ENCODE measurements at places on chromosomes 2 and 18. TPM values are rescaled to one million over a fixed set of nuclear protein-coding genes. Genes with fewer than 3 reads are reported as not detected.

- peaks cover 16% of the 10 kb centered on the region for H3K27me3 ChIP-seq
- H3K36me3 ChIP-seq, result no peaks in the 10 kb centered on the region
- H3K4me3 ChIP-seq, result no peak overlapping the region
- DNase-seq, result no peak
- no peak overlapping the region for H3K27ac ChIP-seq
Measured at GRCh38 chr2:212915121-212915782, 236.2 kb downstream of the IKZF2 start.

- DNase-seq, result no peak
- no peaks in the 10 kb centered on the region for H3K4me1 ChIP-seq
- H3K36me3 ChIP-seq, result peaks cover 42% of the 10 kb centered on the region
- no peaks in the 10 kb centered on the region for H3K27me3 ChIP-seq
- H3K27ac ChIP-seq, result no peak overlapping the region
- no peak overlapping the region for H3K4me3 ChIP-seq
Measured at GRCh38 chr2:38735999-38736320, 15.2 kb downstream of the SRSF7 start.

- no peak for DNase-seq
- H3K27ac ChIP-seq, result no peak overlapping the region
- H3K27me3 ChIP-seq, result no peaks in the 10 kb centered on the region
- peaks cover 3% of the 10 kb centered on the region for H3K36me3 ChIP-seq
Measured at GRCh38 chr2:64582774-64583340, 58.7 kb downstream of the AFTPH start.

GRCh38 chr2:240630771-240631547 lies 5.7 kb downstream of the GPR35 start:
- peak; percentile 26 for DNase-seq
- no peak overlapping the region for H3K4me3 ChIP-seq
- no peaks in the 10 kb centered on the region for H3K27me3 ChIP-seq
- H3K27ac ChIP-seq, result no peak overlapping the region
- H3K4me1 ChIP-seq, result no peaks in the 10 kb centered on the region

- no peaks in the 10 kb centered on the region for H3K4me1 ChIP-seq
- H3K36me3 ChIP-seq, result no peaks in the 10 kb centered on the region
- DNase-seq, result no peak
- no peaks in the 10 kb centered on the region for H3K27me3 ChIP-seq
Measured at GRCh38 chr2:159817283-159817682, 19.3 kb upstream of the CD302 start.

GRCh38 chr2:9373047-9373446 lies 50.3 kb downstream of the ITGB1BP1 start:
- H3K4me3 ChIP-seq, result no peak overlapping the region
- no peaks in the 10 kb centered on the region for H3K36me3 ChIP-seq
- H3K27me3 ChIP-seq, result no peaks in the 10 kb centered on the region
- H3K4me1 ChIP-seq, result no peaks in the 10 kb centered on the region

DNA sequence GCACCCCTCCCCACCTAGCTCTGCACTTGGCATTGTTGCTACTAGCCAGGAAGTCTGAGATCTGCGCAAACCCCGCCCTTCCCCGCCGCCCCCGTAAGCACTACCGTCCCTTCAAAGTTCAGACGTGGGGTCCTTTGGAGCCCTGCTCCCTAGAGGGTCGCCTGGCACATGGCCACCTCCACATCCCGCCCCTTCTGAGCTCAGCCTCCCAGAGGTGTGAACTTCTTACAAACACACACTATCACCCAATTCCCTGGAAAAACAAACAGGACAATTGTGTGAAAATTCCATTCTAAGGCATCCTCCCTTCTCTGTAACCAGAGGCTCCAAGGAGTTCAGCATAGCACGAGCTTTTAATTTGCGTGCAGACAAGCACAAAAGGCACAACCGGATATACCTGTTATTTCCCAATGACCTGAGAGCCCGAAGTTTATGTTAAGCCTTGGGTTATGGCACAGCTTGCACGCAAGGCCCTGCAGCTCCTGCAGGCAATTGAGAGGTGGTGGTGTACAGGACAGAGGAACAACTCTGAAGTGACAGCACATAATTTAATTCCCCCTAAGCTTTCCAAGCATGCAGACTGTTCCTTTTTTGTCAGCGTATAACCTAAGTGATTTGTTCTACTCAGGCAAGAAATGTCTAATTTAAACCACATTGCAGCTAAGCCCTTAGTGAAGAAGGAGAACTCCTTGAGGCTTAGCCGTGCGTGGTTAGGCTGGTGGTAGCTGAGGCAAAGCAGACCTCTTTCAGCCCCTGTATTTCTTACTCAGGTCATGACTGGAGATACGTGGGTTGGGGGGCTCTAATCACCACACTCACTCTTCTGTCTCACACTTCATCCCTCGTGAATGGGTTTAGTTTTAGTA lies 20.3 kb upstream of the CYP1B1 start:
- H3K4me1 ChIP-seq, result peaks cover 42% of the 10 kb centered on the region
- H3K27me3 ChIP-seq, result no peaks in the 10 kb centered on the region
- peak overlapping the region; percentile 64 for H3K4me3 ChIP-seq

- no peak for DNase-seq
- no peak overlapping the region for H3K27ac ChIP-seq
- peaks cover 10% of the 10 kb centered on the region for H3K27me3 ChIP-seq
- no peaks in the 10 kb centered on the region for H3K36me3 ChIP-seq
Measured at GRCh38 chr18:37721544-37722522, 156.2 kb upstream of the CELF4 start.

- no peaks in the 10 kb centered on the region for H3K27me3 ChIP-seq
- no peaks in the 10 kb centered on the region for H3K36me3 ChIP-seq
- peaks cover 5% of the 10 kb centered on the region for H3K4me1 ChIP-seq
- no peak overlapping the region for H3K27ac ChIP-seq
- no peak for DNase-seq
Measured at GRCh38 chr18:37160038-37160820, 331.3 kb downstream of the KIAA1328 start.

DNA sequence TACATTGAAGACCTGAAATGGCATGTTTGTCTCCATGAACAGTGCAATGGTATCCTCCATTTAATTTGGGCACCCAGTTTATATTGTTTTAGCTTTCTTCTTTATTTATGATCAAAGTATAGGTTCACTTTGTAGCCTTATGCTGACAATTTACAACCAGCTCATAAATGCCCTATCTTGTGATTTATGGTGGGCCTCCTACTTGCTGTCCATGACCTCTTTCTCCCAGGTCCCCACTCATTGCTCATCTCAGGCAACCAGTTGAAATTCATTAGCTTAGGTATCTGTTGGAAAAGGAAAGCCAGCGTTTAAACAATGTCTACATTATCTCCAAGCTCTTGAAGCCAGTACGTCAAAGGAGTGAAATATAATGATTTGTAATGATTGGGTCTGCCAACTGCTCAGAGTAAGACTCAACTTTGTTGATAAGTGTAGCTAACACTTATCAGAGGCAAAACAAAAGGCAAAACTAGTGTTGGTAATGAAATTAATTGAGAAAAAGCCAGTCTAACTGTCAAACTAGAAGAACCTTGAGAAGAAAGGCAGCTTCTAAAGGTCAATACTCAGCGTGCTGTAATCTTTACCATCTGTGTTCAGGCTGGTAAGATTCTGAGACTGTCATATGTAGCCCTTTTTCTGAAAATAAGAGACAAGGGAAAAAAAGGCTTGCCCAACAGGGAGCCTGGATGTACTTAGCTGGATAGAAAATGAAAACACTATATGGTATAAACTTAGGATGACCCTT lies 695.9 kb downstream of the EPHA4 start:
- no peaks in the 10 kb centered on the region for H3K27me3 ChIP-seq
- H3K36me3 ChIP-seq, result no peaks in the 10 kb centered on the region
- DNase-seq, result no peak
- no peak overlapping the region for H3K27ac ChIP-seq
- no peaks in the 10 kb centered on the region for H3K4me1 ChIP-seq
- H3K4me3 ChIP-seq, result no peak overlapping the region

GRCh38 chr18:5895876-5896740 lies 786 bp upstream of the TMEM200C start:
- H3K4me1 ChIP-seq, result peaks cover 10% of the 10 kb centered on the region
- H3K27ac ChIP-seq, result peak overlapping the region; percentile 97
- H3K27me3 ChIP-seq, result peaks cover 35% of the 10 kb centered on the region
- no peaks in the 10 kb centered on the region for H3K36me3 ChIP-seq
- peak overlapping the region; percentile 86 for H3K4me3 ChIP-seq

GRCh38 chr2:134782792-134783191 lies 55.6 kb upstream of the ACMSD start:
- no peaks in the 10 kb centered on the region for H3K36me3 ChIP-seq
- H3K4me1 ChIP-seq, result no peaks in the 10 kb centered on the region
- peak; percentile 50 for DNase-seq
- H3K27me3 ChIP-seq, result peaks cover 21% of the 10 kb centered on the region
- H3K4me3 ChIP-seq, result no peak overlapping the region

DNA sequence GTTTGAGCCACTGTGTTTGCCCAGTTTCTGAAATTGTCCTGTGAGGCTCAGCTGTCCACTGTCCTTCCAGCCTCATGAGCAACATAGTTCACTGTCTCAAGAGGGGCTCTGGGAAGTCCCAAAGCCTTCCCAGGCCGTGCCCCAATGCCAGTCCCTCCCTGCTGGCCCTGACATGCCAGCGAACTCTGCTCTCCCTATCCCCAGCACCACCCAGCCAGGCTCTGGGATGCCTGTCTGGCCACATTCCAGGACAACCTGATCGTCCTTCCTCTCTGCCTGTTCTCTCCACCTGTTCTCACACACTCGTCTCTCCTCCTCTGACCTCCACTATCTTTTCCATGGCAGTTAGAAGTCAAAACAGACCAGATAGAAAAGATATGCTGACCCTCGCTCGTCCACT lies 278.0 kb upstream of the ID2 start:
- no peaks in the 10 kb centered on the region for H3K36me3 ChIP-seq
- no peak for DNase-seq
- no peaks in the 10 kb centered on the region for H3K27me3 ChIP-seq
- H3K4me3 ChIP-seq, result no peak overlapping the region
- no peaks in the 10 kb centered on the region for H3K4me1 ChIP-seq

DNA sequence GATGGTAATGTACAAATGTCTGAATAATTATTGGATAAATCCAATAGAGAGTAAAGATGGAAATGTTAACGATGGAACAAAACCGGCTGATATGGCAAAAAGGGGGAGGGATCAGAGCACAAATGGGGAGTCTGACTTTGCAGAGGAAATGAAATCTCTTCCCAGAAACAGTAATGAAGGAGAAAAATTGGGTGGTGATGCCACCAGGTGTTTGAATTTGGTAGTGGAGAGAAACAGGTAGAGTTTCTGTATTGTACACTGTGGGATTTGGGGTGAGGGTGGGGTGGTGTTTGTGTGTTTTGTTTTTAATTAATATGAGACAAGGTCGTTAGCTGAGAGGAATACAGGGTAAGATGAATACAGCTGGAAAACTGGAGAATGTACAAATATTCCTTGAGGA lies 20.4 kb upstream of the XDH start:
- no peak overlapping the region for H3K4me3 ChIP-seq
- H3K36me3 ChIP-seq, result no peaks in the 10 kb centered on the region
- H3K4me1 ChIP-seq, result no peaks in the 10 kb centered on the region
- DNase-seq, result no peak
- H3K27ac ChIP-seq, result no peak overlapping the region

DNA sequence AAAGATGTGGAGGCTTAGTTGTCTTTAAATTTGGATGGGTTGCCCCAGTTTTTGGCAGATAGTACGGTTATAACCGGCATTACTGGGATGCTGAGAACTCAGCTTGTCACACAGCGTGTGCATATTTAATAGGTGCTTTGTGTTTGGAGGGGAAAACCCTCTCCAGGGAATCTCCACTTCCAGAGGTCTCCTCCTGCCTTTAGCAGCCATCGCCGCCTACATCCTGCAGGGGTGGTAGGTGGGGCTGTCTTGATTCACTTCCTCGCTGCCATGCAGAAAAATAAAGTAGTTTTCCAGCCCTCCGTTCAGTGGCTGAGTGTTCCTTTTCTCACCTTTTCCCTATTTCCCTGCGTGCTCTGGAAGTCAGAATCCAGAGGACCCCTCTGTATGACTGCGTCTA lies 76.4 kb downstream of the ITGB1BP1 start:
- no peak for DNase-seq
- no peaks in the 10 kb centered on the region for H3K36me3 ChIP-seq
- H3K27me3 ChIP-seq, result no peaks in the 10 kb centered on the region
- no peak overlapping the region for H3K4me3 ChIP-seq

DNA sequence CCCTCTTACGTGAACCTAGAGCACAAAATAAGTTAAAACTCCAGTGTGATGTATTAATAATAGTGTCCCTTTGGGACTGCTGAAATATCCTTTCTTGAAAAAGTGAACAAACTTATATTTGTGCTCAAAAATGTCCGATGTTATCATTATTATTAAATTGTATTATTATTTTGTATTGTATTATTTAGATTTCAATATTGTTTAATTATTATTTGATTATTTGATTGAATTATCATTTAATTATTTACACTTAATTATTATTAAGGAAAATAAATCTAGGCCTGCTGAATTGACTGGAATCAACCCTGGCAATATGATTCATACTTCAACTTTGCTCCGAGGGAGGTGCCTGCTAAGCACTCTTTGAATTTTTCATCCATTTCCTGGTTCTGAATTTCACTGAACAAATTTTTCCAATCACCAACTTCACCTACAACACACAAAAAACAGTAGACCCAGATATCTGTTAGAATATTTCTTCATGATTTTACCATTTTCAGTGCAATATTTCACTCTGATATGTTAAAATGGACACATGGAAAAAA lies 10.9 kb upstream of the EIF2AK2 start:
- H3K36me3 ChIP-seq, result no peaks in the 10 kb centered on the region
- DNase-seq, result no peak
- H3K27ac ChIP-seq, result no peak overlapping the region
- H3K27me3 ChIP-seq, result no peaks in the 10 kb centered on the region
- no peak overlapping the region for H3K4me3 ChIP-seq

GRCh38 chr18:2905854-2906703 lies 59.3 kb downstream of the EMILIN2 start:
- H3K4me1 ChIP-seq, result no peaks in the 10 kb centered on the region
- H3K27me3 ChIP-seq, result peaks cover 30% of the 10 kb centered on the region
- H3K36me3 ChIP-seq, result peaks cover 25% of the 10 kb centered on the region
- peak; percentile 77 for DNase-seq
- H3K4me3 ChIP-seq, result peak overlapping the region; percentile 59

GRCh38 chr2:241358470-241358869 lies 2.4 kb downstream of the FARP2 start:
- no peak overlapping the region for H3K27ac ChIP-seq
- H3K36me3 ChIP-seq, result peaks cover 13% of the 10 kb centered on the region
- no peaks in the 10 kb centered on the region for H3K27me3 ChIP-seq
- no peak for DNase-seq

GRCh38 chr2:15588329-15588919 lies 3.2 kb upstream of the DDX1 start:
- peak; percentile 87 for DNase-seq
- no peaks in the 10 kb centered on the region for H3K27me3 ChIP-seq

Gene ALK
- total RNA-seq, result 0.46 TPM

Gene C2orf78
- not detected for total RNA-seq

Gene LDLRAD4
- total RNA-seq, result 11.3 TPM

Gene STARD6
- total RNA-seq, result not detected

Gene GALNT14
- 2.0 TPM for total RNA-seq
